ENCODE measurements at places on chromosomes 5 and 9. TPM values are rescaled to one million over a fixed set of nuclear protein-coding genes. Genes with fewer than 3 reads are reported as not detected.

The OR13C3 gene
- not detected for total RNA-seq

The UBE2QL1 gene
- total RNA-seq, result 1.6 TPM

The TRIP13 gene
- total RNA-seq, result 0.84 TPM

The FGF10 gene
- total RNA-seq, result 11.3 TPM

The MYO10 gene
- 19.8 TPM for total RNA-seq

The TSSK1B gene
- not detected for total RNA-seq

The FAM240B gene
- total RNA-seq, result not detected

The SPEF2 gene
- 4.4 TPM for total RNA-seq

The GRM6 gene
- total RNA-seq, result not detected

The DBH gene
- total RNA-seq, result not detected

The C6 gene
- 1.7 TPM for total RNA-seq

The IFNA2 gene
- not detected for total RNA-seq

The ALDOB gene
- not detected for total RNA-seq

The RNF224 gene
- not detected for total RNA-seq

The HTR4 gene
- not detected for total RNA-seq

The SPATA31C1 gene
- total RNA-seq, result not detected

The SNX18 gene
- 84.4 TPM for total RNA-seq

The ZNF474 gene
- total RNA-seq, result 0.75 TPM

The PCDHB15 gene
- 10.9 TPM for total RNA-seq
